ENCODE measurements at places on chromosomes 2 and 18. TPM values are rescaled to one million over a fixed set of nuclear protein-coding genes. Genes with fewer than 3 reads are reported as not detected.
A peak's percentile ranks its signal among the peaks of the same experiment; 100 is the strongest.

- no peak for DNase-seq
These were observed at the start of gene IL1R2 for GRCh38 chr2:101991721-101992145. IL1R2 (plus strand) TSS chr2:101991960; CDS start chr2:102008576, 16,616 bp downstream.

DNA sequence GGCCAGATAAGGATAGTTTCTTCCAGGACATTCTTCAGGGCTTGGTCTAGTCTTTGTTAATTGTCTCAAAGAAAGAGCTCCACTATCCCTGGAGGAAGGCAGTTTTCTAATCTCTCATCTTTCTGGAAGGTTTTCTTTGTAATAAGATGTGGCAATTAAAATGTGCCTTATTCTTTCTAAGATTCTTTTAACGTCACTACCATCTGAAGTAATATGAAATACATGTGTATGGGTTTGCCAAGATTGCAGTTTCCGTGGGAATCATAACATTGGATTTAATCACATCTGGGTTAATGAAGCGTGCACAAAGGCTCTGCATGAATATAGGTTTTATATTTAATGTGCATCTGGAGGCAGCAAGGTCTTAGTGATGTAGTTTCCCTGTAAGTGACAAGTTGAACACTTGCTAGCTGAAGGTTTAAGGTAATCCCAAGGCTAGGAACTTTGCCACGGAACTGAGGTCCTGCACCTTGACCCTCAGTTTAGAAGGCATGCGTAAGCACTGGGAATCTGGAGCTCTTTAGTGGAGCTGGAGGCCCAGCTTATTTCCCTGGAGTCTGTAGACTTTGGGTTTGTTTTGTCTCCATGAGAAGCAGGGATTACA, 25.7 kb downstream of the DIS3L2 start:
- no peak for DNase-seq

- peak; percentile 83 for DNase-seq
These were observed 3.9 kb downstream of the BOD1L2 start for GRCh38 chr18:57150828-57151227.

The COL6A3 gene
- 0.56 TPM for total RNA-seq

- no peak for DNase-seq
These were observed 249.7 kb upstream of the NCKAP5 start for GRCh38 chr2:133817680-133818566.

- DNase-seq: peak; percentile 86
These were observed at the start of gene DOK6 for GRCh38 chr18:69400253-69400975. DOK6 (plus strand) TSS chr18:69400888.

- no peak for DNase-seq
These were observed 372.5 kb downstream of the SATB2 start for GRCh38 chr2:199085261-199085660.

The ANKRD30B gene
- not detected for total RNA-seq

- DNase-seq: no peak
These were observed 29.1 kb downstream of the PPM1B start for GRCh38 chr2:44197816-44198215.

GRCh38 chr2:12818416-12819102, 101.8 kb downstream of the TRIB2 start:
- DNase-seq: no peak

DNA sequence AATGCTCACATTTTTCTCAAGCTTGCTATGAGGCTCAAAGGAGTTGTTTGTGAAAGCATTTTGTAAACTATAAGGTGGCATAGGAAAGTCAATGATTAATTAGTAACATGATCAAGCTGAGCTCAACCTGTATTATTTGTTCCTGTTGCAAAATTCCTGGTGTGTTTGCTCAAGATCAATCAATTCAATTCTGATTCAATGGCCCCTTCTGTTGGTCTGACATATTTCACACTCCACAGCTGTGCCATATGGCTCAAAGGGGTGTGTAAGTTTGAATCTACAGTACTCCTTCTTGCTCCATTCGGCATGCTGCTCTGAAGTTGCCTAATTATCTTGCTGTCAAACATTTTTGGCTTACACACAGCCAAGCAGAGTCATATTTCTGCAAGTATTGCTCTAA, 341.6 kb upstream of the LRP1B start:
- no peak for DNase-seq

The RGPD4 gene
- 0.07 TPM for total RNA-seq

- no peak for DNase-seq
These were observed 3.9 kb upstream of the TRIB2 start for GRCh38 chr2:12712881-12713280.

DNA sequence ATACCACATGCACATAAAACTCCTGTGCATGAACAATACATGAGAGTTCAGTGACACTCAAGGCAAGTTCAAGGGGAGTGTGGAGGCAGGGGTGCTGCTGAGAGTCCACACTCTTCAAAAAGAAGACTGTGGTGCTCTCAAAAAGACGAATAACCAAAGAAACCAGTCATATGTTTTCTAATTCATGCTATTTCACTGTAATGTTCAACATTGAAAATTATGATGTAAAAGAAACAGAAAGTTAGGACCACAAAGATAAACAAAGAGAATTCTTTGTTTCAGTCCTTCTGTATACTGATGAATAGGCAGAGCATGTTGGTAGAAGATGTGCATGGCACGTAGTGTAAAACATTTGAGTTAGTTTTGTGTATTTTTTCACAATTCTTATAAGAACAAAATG, 864.2 kb upstream of the LRATD1 start:
- DNase-seq: no peak

DNA sequence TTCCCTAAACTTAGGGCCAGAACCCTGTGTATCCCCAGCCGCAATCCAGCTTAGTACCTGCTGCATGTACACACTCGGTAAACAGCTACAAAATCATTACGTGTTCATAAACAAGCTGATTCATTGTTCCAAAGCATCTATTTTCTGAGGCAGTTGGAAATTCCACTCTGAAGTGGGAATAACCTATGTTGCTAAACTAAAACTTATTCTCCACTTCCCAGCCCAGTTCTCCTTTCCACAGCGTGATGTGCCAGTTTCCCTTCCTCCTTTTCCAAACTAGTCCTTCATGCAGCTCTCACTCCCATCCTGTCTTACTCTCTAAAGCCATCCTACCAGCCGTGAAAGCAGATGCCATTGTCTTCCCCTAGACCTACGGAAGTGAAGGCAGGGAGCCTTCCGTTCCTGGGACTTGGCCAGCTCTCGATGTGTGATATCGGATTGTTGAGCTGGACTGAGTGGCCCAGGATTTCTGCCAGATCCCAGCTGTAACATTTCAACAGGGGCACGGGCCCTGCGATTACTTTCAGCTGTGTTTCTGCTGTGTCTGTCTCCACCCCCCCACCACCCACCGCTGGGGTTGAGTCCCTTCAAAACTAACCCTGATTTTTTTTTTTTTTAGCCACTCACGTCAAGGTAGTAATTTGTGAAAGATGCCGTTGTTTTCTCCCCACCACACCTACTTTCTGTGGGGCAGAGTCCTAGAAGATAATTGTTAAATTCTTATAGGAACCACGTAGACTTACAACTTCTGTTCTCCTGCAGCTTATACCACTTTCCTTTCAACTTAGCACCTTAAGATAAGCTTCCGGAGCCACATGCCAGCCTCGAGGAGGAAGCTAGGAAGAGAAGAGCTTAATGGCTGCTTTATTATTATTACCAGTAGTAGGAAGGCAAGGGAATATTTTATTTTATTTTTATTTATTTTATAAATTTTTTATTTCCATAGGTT, 100.9 kb downstream of the CRIM1 start:
- no peak for DNase-seq

DNA sequence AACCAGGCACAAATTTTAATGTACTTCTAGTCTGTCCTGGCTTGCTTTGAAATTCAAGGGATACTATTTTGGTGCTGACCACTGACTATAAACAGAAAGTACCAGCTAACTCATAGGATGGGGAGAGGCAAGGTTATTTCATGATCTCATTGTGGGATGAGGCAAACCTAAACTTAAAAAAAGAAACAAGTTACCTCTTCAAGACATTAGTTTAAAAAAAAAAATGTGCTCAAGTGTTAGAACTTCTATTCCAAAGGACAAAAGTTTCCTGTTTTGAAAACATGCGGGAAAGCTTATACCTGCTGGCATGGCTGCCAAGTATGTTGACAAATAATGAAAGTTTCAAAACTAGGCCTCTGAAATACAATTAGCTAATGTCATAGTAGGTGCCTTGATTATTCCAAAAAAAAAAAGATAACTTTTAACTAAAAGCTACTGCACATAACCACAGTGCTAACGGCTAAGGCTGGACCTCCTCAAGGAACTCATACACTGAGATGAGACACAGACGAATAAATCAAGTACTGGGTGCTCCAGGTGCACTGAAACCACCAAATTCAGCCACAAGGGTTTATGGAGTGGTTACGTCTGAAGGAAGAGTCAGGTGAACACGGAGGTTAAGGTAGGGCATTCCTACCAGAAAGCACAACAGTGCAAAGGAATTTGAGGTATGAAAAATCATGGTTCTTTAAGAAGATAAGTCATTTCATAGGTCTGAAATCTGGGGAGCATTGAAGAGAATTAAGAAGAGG, 38.1 kb downstream of the TMEM131 start:
- DNase-seq: no peak

GRCh38 chr2:26080356-26080755, 46.5 kb downstream of the RAB10 start:
- no peak for DNase-seq

DNA sequence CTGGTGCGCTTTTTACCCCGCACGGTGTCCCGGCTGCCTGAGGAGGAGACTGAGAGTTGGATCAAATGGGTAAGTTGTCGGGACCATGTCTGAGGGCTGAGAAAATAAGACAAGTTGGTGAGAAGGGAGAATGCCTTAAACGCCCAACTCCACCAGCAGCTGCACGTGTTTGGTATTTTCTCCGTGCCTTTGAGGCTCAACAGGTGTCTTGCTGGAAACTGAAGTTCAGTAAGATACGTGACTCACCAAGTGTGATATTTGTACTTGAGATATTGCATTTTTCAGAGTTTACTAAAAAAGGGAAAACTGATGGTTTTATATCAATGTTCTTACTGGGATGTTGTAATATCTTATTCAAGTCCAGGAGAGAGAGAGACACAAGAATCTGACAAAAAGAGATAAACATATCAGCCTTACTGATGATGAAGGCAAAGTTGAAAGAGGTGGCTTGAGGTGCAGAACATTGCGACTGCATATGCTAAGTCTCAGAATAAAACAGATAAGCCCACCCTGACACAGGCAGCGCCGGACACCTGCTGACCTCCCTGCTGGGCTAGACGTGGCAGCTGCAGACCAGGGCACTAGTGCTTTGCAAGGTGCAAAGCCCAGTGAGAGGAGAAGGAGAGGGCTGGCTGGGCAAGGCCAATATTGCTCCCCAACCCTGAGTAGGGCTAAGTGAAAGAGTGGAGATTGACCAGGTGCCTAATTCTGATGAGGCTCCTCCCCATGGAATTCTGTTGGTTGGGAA, 33.1 kb downstream of the TRPM8 start:
- no peak for DNase-seq

The ZNF512 gene
- total RNA-seq: 36.7 TPM

DNA sequence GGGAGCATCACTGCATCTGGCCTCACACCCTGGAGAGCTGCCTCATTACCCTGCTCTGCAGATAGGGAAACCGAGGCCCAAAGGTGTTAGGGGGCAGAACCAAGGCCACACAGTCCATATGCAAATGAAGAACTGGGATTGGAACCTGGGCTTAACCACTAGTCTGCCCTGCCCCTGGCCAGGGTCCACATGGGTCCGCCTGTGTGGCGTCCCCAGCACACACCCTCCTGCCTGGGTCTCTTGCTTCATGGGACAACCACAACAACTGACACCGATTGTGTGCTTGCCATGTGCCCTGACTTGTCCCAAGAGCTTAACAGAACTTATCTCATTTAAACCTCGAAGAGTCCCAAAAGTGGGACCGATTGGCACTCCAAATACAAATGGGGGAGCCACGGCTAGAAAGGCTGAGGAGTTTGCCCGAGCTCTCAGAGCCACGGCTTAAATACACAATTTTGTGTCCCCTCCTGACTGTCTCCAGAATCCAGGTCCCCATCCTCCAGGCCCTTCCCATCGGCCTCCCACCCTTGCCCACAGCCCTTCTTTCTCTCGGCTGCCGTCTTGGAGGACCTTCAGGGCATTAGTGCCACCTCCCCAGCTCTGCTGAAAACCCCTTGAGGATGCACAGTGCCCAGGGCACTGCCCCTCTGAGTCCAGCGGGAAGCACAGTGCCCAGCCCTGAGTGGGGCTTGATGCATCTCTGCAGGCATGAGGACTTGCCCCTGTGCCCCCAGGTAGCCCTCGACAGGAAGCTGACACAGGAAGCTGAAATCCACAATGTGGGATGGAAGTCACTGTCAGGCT, 5.8 kb upstream of the DUSP2 start:
- no peak for DNase-seq

GRCh38 chr2:32962690-32963089, 15.9 kb downstream of the LTBP1 start:
- DNase-seq: no peak

GRCh38 chr2:197296835-197297234, 13.7 kb downstream of the ANKRD44 start:
- no peak for DNase-seq

The UGT1A5 gene
- not detected for total RNA-seq

- DNase-seq: no peak
These were observed 922.7 kb downstream of the BCL11A start for GRCh38 chr2:59630789-59631188.

DNA sequence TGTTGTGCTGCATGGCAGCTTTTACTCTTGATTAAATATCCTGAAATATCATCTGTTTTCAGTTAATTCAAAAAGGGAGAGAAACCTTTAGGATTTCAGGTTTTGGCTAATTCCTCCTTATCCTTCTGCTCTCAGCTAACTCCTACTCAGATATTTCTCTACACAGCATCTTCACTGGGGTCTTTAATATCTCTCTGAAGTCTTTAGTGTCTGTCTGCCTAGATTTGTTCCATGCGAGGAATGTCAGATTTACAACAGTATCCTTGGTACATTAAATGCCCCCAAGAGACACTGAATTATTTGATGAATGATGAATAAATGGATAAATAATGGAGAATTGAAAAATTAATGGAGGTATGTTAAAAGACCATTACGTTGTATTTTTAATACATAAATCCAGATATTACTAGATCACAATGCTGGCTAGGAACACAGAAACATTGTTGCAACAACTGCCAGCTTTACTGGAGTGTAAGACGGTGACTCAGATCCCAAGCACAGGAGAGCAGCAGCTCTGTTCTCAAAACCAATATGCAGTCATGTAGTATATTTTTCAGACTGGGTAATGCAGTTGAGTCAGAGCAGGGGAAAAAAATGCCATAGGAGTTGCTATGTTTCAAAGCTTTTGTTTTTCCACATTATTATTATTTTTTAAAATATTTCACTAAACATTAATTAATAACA, 388.0 kb upstream of the SYT4 start:
- DNase-seq: no peak

DNA sequence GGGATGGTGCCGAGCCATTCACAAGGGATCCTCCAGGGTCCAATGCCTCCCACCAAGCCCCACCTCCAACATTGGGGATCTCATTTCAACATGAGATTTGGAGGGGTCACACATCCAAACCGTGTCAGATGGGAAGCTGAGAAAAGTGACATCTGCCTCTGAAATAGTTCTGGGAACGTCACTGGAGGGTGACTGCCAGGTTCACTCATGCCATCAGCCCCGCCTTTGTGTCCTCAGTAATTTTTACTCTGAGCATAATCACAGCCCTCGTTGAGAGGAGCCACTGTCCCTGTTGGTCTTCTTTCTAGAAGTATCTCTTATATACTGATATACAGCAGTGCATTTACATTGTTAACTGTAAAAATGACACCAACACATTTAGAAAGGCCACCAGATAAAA, 67.4 kb downstream of the KLHL29 start:
- no peak for DNase-seq

GRCh38 chr2:235471186-235471747, 22.6 kb upstream of the AGAP1 start:
- peak; percentile 27 for DNase-seq

GRCh38 chr2:43199492-43200488, 26.6 kb downstream of the ZFP36L2 start:
- DNase-seq: peak; percentile 86

- DNase-seq: no peak
These were observed 170.5 kb downstream of the CELF4 start for GRCh38 chr18:37395138-37395537.

The TTL gene
- total RNA-seq: 61.1 TPM

All from endodermal cell (in vitro differentiated cells).